ENCODE measurements at places on chromosomes 2 and 18. TPM values are rescaled to one million over a fixed set of nuclear protein-coding genes. Genes with fewer than 3 reads are reported as not detected.

REG3G gene
- not detected for total RNA-seq

AGFG1 gene
- total RNA-seq, result 221 TPM

HRH4 gene
- 1.6 TPM for total RNA-seq

INHBB gene
- total RNA-seq, result not detected

DNA sequence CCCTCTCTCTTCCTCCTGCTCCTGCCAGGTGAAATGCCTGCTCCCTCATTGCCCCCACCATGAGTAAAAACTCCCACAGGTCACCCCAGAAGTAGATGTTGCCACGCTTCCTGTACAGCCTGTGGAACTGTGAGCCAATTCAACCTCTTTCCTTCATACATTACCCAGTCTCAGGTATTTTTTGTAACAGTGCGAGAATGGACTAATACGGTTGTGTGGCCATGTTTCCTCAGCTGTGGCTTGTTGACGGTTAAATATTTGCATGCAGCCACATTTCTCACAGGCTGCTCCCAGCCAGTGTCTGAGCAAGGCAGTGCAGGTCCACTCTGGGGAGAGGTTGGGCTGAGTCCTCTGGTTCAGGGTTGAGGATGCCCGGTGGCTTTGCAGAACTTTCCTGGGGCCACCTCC is 27.8 kb upstream of the COPS8 start:
- peaks cover 16% of the 10 kb centered on the region for H3K4me1 ChIP-seq
- no peaks in the 10 kb centered on the region for H3K36me3 ChIP-seq
- no peak for DNase-seq
- H3K4me3 ChIP-seq, result no peak overlapping the region
- peaks cover 2% of the 10 kb centered on the region for H3K27me3 ChIP-seq

GRCh38 chr18:73681912-73682311 is 465.7 kb downstream of the FBXO15 start:
- no peaks in the 10 kb centered on the region for H3K36me3 ChIP-seq
- H3K27ac ChIP-seq, result no peak overlapping the region
- no peak overlapping the region for H3K4me3 ChIP-seq
- H3K27me3 ChIP-seq, result peaks cover 2% of the 10 kb centered on the region
- peaks cover 3% of the 10 kb centered on the region for H3K4me1 ChIP-seq
- DNase-seq, result no peak

DNA sequence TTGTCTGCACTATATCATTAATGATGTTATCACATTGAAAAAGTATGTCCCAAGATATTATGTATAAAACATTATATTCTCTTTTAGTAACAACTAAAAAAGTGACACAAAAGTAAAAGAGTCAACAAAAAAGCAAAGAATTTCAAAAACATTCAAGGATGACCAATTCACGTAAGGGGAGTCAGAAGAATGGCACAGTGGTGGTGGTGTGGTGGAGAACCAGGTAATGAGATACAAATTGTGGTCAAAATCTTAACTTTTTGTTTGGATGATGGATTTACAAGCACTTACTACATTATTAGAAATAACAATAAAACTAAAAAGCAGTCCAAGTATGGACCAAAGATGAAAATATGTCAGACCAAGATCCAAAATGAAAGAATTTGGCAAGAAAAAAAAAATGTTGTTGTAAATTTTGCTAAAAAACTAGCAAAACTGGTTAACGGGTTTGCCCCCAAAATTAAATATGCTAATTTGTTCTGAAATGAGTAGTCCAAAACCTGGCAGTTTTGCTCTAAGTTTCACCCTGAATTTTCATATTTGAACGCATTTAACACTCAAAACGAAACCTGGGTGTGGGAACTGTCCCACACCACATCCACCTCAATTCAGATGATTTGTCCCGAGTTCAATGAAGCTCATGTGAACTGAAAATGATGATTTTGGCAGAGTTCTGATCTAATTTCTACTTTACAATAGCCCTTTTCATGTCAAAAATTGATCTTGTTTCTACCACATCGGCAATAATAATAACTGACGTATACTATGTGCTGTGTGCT is 135.8 kb downstream of the IKZF2 start:
- DNase-seq, result peak; percentile 81
- H3K36me3 ChIP-seq, result no peaks in the 10 kb centered on the region
- H3K27me3 ChIP-seq, result peaks cover 38% of the 10 kb centered on the region
- H3K27ac ChIP-seq, result peak overlapping the region; percentile 44

DNA sequence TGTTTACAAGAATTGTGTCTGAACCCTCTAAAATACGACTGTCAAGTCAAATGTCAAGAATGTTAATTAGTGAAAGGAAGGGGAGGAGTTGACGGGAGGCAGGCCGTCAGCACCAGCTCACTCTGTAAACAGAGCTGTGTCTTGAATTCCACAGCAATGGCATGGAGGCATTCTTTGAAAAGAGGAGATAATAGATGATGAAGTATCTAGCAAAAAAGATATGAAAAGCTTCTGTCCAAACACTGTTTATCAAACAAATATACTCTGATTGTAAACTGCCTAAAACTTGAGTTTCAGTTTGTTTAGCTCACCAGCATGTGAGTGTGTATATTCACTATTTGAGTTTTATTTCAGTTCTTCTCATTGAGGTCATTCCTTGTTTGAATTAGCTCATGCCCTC is 94.7 kb upstream of the CDC42EP3 start:
- peaks cover 5% of the 10 kb centered on the region for H3K27me3 ChIP-seq
- no peak overlapping the region for H3K27ac ChIP-seq
- H3K4me1 ChIP-seq, result peaks cover 7% of the 10 kb centered on the region
- no peak overlapping the region for H3K4me3 ChIP-seq
- no peaks in the 10 kb centered on the region for H3K36me3 ChIP-seq

DNA sequence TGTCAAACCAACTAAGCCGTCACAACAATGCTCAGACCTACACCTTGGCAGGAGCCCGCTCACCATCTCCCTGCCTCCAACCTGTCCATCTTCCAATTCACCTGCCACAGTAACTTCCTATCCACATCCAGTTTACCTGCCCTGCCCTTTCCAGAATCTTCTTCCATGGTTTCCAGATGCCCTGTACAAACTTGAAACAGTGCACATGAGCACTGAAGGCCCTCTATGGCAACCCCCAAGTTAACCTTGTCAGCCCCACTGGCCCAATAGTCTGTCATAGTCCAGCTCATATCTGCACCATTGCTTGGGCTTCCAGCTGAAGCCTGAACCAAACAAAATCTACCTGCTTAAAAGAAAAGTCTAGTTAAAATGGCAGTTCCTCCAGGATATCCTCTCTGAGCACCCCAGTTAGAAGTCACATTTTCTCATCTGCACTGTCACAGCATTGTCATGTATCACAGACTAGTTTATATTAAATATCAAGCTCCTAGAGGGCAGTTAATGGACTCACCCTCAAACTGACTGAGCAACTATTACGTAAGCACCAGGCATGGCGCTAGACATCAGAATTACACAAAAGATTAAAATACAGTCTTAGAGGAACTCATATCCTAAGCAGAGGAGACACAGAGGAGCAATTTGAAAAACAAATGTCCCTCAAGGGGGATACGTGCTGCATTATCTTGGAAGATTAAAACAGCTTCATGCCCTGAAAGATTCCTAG is 11.6 kb downstream of the NFE2L2 start:
- DNase-seq, result peak; percentile 60
- H3K36me3 ChIP-seq, result peaks cover 53% of the 10 kb centered on the region
- peaks cover 71% of the 10 kb centered on the region for H3K4me1 ChIP-seq
- H3K4me3 ChIP-seq, result peak overlapping the region; percentile 34
- H3K27me3 ChIP-seq, result no peaks in the 10 kb centered on the region
- peak overlapping the region; percentile 85 for H3K27ac ChIP-seq

- DNase-seq, result peak; percentile 37
- no peaks in the 10 kb centered on the region for H3K4me1 ChIP-seq
- H3K4me3 ChIP-seq, result no peak overlapping the region
- H3K27ac ChIP-seq, result no peak overlapping the region
- H3K36me3 ChIP-seq, result no peaks in the 10 kb centered on the region
These were observed 122.2 kb upstream of the OSR1 start for GRCh38 chr2:19480673-19481072.

- no peaks in the 10 kb centered on the region for H3K36me3 ChIP-seq
- H3K27me3 ChIP-seq, result peaks cover 1% of the 10 kb centered on the region
- no peak overlapping the region for H3K4me3 ChIP-seq
- H3K27ac ChIP-seq, result no peak overlapping the region
These were observed 68.2 kb downstream of the ZNF516 start for GRCh38 chr18:76426737-76427305.
